ENCODE measurements at places on chromosomes 12 and 14. TPM values are rescaled to one million over a fixed set of nuclear protein-coding genes. Genes with fewer than 3 reads are reported as not detected.

LRRIQ1 gene
- 1.3 TPM for total RNA-seq

TAS2R20 gene
- 0.30 TPM for total RNA-seq

GPRC5A gene
- total RNA-seq: 273 TPM

HDAC7 gene
- 64.7 TPM for total RNA-seq

DDHD1 gene
- 6.7 TPM for total RNA-seq

ATP5F1B gene
- total RNA-seq: 850 TPM

PTPRB gene
- total RNA-seq: 1.6 TPM

HCAR1 gene
- not detected for total RNA-seq

IKZF4 gene
- total RNA-seq: 3.0 TPM

ZNF641 gene
- 5.9 TPM for total RNA-seq

Measured in A549 treated with ZK216348 at 1 μM for 4 hours (cell line).